Liver (tissue), 10 donors: ENCODE measurements at places on chromosomes 12 and 14. TPM values are rescaled to one million over a fixed set of nuclear protein-coding genes. Genes with fewer than 3 reads are reported as not detected.

The DIO2 gene
- total RNA-seq, result 0.23 TPM

The CIROP gene
- not detected for total RNA-seq

The PAN2 gene
- total RNA-seq, result 20.5 TPM

The OVCH1 gene
- 0.08 TPM for total RNA-seq

The CEP170B gene
- 3.4 TPM for total RNA-seq

The LRTM2 gene
- total RNA-seq, result not detected

The GALNT8 gene
- total RNA-seq, result 0.25 TPM

The LYZ gene
- 24.7 TPM for total RNA-seq
